Thoracic aorta (tissue), 2 donors: ENCODE measurements at places on chromosomes 5 and 9. TPM values are rescaled to one million over a fixed set of nuclear protein-coding genes. Genes with fewer than 3 reads are reported as not detected.

- no peak for DNase-seq
Observed at GRCh38 chr5:34535433-34535832, 120.7 kb upstream of the RAI14 start.

DNA sequence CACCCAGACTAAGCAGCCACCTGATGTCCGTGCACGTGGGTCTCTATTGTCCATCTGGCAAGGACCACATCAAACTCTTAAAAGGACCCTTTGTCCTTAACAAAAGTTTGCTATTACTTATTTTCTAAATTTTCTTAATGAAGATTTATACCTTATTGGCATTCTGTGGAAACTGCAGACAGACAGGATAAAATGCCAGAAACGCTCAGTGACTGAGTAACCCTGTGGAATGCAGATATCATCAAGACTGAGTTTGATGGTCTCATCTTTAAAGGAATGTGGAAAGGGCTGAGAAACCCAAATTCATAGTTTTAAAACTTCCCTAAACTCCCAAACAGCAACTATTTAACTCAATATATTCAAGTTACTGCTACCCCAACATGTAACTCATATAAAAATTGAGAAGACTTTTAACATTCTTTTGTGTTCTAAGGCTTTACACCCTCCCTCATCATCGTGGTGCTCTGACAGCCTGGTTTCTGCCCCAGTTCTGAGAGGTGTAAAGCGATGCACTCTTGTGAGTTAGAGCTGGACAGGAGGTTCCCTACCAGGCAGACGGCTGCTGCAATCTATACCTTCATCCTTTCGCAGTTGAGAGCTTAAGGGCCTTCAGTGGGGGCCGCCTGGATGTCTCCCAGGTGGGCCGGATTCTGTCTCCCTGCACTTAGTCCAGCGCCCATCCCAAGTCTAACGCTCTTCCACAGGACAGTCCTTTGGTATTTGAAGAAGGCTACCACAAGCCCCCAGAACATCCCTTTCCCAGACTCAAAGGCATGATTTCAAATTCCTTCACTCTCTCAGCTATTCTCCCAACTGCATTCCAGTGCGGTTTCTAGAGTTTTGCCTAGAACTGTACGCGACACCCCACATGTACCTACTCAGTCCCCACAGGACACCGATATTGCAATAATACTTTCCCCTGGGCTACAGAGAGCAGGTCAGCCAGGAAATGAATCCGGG, 68.9 kb downstream of the DAP start:
- no peak for DNase-seq

SPARC gene
- 1,851 TPM for total RNA-seq

GAS1 gene
- 47.6 TPM for total RNA-seq

NPR3 gene
- 25.7 TPM for total RNA-seq
